ENCODE measurements at places on chromosomes 7 and 10.

DNA sequence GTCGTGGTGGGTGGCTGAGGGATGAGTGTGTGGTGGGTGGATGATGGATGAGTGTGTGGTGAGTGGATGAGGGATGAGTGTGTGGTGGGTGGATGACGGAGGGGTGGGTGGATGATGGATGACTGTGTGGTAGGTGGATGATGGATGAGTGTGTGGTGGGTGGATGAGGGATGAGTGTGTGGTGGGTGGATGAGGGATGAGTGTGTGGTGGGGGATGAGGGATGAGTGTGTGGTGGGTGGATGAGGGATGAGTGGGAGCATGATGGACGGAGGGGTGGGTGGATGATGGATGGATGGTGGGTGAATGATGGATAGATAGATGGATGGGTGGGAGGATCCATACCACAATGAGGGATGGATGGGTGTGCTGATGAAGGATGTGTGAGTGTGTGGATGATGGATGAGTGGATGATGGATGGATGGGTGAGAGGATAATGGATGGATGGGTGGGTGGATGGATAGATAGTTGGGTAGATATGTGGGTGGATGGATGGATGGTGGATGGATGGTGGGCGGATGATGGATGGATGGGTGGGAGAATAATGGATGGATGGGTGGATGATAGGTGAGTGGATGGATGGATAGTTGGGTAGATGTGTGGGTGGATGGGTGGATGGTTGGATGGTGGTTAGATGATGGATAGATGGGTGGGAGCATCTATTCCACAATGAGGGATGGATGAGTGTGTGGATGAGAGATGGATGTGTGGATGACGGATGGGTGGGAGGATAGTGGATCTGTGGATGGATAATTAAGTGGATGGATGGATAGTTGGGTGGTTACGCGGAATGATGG, 266.8 kb downstream of the CELF2 start:
- DNase-seq = no peak

DNA sequence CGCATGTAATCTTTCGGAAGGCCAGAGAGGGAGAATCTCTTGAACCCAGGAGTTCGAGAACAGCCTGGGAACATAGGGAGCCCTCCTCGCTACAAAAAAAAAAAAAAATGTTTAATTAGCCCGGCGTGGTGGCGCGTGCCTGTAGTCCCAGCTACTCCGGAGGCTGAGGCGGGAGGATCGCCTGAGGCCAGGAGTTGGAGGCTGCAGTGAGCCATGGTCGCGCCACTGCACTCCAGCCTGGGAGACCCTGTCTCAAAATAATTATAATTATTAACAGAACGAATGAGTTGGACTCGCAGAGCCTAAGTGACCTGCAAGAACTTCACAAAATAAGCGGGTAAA, 794 bp downstream of the PCGF6 start:
- no peak for DNase-seq

- DNase-seq = no peak
Measured at GRCh38 chr7:151689196-151689971, 169.7 kb upstream of the RHEB start.

GRCh38 chr7:28629216-28629842, 217.0 kb downstream of the CREB5 start:
- DNase-seq = no peak

- DNase-seq = no peak
Measured at GRCh38 chr10:77350711-77351119, 286.9 kb downstream of the KCNMA1 start.

GRCh38 chr10:70312972-70313371, 29.2 kb upstream of the NPFFR1 start:
- DNase-seq = no peak

DNA sequence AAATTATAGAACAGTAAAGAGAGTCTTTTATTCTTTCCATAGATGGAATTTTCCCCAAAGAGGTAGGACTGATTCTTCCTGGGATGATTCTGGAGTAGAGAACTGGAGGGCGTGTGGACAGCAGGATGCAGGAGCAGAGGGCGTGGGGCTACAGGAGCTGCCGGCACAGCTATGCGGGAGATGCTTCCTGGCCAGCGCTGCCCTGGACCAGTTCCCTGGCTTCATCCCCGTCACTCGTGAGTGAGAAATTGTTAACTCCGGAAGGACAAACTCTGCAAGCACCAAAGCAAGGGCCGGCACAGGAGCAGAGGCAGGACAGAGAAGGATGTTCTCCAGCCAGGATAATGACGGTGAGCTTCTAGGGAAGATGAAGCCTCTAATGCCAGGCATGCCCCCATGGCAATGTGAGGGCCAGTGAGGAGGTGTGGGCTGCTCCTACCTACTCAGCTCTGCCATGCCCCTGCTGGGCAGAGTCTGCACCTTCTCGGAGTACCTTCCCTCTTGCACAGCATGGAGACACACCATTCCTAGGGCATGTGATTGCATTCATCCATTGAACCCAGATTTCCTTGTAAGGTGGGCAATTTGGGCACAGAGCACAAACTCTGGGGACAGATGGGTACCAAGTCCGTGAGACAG, 760.9 kb upstream of the IGFBP3 start:
- no peak for DNase-seq

DNA sequence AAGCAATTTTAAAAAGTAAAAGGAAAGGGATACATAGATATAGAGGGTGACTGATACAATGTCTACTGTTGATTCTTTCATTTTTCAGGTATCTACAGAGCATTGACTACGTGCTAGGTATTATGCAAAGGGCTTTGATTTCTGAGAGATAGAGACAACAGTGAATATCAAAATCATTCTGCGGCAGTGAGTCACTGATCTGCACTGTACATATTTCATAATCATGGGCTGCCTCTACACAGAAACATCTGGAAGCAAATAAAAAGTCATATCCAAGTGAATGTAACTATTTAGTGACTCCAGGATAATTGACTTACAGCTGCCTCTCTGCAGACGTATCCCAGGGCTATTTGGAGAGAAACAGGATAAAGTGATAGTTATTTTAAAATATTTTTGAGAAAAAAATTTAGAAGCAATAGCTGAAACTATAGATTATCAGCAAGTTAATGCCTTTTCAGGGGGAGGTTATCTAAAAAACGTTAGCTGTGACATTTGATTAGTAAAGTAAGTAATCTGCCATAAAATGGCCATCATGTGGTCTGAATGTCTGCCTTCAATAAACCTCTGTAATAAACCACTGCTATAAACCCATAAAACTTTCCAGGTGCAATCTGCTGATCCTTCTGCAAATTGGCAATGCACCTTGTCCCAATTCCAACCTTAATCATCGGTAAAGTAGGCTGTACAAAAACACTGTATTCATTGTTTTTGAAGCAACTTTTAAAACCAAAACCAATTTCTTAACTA, 43.7 kb downstream of the CPXM2 start:
- DNase-seq = no peak

DNA sequence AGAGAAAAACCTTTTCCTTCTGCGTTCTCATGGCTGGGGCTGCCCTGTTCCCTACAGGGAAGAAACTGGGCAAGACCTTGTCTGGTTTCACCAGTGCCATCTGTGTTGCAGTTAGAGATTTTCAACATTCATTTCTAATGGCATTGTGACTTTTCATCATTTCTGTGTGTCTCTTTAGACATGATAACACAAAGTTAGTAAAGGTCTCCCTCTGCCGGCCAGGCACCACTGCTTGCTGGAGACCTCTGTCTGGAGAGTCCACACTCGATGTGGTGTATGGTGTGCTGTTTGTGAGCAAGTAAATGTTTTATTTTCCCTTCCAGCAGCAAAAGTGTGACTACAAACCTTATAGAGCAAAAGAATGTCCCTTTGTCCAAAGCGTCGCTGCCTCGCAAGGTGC, 213.5 kb downstream of the PAXIP1 start:
- no peak for DNase-seq

DNA sequence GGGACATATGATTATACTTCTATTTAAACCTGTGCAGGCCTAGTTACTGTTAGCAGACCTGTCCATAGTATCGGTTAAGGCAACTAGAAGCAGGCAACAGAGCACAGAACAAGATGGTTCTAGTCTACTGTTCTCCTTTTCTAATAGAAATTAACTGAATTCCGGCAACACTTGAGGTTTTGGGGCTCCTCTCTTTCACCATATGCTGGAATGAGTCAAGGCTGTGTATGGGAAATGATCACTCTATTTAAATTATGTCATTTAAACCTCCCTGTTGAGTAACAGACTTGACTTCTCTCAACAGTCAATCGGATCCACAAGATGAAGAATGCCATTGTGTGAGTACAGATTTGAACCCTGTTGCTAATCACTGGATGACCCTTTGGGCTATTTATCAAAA, 6.2 kb upstream of the OTUD1 start:
- DNase-seq = no peak

DNA sequence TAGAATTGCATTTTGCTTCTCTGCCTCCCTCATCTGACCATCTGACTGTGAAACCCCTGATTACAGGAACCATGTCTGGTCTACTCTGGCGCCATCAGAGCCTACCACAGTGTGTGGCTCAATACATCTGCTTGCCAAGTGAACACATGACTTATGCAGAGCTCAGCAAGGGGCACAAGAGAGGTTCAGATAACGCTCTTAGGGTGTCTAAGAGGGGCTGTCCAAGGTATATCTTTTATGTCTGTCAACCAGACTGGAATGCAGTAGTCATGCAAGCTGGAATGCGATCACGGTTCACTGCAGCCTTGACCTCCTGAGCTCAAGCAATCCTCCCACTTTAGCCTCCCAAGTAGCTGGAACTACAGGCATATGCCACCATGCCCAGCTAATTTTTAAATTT, 10.3 kb upstream of the RRP12 start:
- no peak for DNase-seq
